ENCODE measurements at places on chromosomes 2 and 18.
A peak's percentile ranks its signal among the peaks of the same experiment; 100 is the strongest.

- no peak for DNase-seq
Observed at GRCh38 chr18:51884039-51884438, 456.0 kb upstream of the DCC start.

DNA sequence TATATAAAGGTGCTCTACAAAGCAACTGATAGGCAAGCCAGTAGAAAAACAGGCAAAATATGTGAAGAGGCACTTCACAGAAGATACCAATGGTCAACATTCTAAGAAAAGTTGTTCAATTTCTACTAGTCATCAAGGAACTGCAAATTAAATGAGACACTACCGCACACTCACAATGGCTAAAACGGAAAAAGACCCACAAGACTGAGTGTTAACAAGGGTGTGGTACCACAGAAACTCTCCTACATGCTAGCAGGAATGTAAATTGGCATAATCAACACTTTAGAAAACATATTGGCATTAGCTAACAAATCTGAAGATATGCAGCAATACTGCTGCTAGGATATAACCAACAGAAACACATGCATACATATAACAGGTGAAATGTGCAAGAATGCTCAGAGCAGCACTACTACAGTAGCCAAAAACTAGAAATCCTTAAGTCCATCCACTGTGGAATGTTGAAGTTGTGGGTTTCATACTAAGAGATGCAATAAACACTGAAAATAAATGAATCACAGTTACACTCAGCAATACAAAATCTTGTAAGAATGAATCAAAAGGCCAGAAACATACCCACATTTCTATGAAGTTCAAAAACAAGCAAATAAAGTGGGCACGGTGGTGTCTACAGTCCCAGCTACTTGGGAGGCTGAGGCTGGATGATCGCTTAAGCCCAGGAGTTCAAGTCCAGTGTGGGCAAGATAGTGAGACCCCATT lies 9.2 kb downstream of the RNU4ATAC start:
- DNase-seq = no peak

DNA sequence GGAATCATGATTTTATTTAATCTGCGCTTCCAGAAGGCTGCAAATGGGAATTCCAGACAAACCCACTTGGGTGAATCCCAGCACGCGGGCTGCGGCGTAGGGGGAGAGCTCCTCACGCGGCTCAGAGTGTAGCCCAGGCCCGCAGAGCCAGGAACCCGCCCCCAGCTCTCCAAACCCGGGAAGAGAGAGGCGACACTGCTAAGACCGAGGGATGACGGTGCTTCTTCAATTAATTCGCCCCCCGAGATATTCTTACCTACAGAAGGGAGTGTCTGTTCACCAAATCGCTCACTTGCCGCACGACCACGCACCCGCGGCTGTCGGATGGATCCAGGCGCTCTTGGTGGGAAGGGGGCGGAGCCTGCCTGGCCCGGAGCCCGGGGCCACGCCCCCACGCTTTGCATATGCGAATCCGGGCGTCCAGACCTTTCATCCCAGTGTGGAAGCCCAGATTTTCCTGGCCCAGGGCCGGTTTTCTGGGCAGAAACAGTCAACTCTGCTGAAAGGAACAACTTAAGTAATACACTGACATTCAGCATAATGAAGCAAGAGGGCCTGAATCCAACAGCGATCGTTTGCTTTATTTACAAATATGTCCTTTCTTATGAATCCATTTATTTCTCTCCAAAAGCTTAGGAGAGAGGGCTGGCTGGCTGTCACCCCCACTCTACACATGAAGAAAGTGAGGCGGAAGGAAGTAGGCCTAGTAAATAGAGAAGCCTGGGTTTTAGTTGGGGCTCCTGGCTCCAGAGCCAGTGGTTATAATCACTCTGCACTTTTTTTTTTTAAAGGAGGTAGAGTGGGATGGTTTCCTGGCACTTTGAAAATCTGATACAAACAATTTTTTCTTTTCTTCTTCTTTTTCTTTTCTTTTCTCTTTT lies at the start of gene SLC19A3:
Gene SLC19A3 (minus strand): TSS at position 342 of the 881 bp plus-strand sequence. CDS start 15,710 bp downstream, outside the sequence.
- DNase-seq = peak; percentile 20

DNA sequence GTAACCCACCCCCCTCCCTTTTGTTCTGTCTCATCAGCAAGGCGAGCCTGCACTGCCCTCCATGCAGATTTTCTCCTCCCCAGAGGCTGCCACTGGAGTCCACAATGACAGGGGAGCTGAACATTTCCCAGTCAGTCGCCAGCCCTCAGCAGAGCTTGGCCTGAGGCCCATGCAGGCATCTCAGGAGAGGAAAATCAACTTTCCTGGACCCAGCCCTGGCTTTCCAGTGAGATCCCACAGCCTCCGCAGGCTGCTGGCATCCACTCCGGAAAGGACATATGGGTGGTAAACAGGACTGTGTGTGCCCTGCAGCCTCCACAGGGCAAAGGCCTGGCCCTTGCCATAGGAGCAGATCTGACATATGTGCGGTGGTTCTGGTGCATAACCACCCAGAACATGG lies 253.8 kb downstream of the TNS1 start:
- DNase-seq = no peak

DNA sequence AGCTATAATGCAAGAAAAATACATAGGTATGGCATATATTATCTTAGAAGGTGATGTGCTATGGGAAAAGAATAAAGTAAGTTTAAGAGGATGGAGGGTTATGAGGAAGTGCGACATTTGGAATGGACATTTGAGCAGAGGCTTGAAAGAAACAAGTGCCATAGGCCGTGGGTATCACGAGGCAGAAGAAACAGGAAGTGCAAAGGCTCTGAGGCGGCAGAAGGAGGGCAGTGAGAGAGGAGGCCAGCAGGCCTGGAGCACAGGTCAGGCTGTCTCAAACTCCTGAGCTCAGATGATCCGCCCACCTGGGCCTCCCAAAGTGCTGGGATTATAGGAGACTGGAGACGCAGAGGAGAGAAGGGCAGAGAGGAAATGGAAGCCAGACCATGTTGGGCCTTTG lies 40.7 kb upstream of the EPHA4 start:
- no peak for DNase-seq

DNA sequence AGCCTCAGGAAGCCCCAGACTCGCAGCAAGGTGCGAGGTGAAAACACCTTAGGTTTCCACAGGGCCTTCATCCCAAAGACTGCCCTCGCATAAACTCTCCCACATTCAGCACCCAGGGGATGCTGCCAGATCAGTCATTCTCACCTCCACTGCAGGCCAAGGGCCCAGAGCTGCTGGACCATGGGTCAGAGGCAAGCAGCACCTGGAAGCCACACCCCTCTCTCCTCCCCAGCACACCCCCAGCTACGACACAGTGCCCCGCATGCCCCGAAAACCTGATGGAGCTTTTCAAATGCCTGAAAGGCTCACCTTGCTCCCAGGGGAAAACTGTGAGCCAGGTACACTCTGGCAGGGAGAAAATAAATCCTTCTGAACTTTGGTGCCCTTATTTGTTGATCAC lies 31.9 kb upstream of the LDLRAD4 start:
- no peak for DNase-seq

GRCh38 chr18:44981121-44981520 lies 300.4 kb downstream of the SETBP1 start:
- DNase-seq = no peak

- no peak for DNase-seq
Observed at GRCh38 chr2:217338306-217338916, 478.5 kb upstream of the TNP1 start.

GRCh38 chr2:24418166-24418841 lies 58.0 kb upstream of the ITSN2 start:
- no peak for DNase-seq

DNA sequence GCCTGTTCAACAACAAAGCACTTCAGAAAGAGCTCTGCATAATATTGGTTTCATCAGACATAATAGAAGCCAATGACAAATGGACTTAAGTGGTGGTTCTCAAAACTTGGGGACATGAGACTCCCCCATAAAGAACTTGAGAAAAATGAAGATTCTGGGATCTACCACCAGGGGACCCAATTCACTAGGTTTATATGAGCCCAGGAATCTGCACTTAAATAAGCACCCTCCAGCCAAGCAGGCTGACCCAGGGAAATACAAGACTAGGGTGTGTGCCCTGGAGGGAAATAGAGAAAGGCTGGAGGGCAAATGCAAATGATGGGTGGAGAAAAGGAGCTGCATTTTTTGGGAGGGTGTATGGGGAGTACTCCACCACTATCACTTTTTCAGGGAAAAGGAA lies 52.5 kb downstream of the SATB2 start:
- peak; percentile 36 for DNase-seq

GRCh38 chr2:188787021-188787657 lies 187.0 kb upstream of the COL3A1 start:
- no peak for DNase-seq

- no peak for DNase-seq
Observed at GRCh38 chr18:32189790-32190189, at the start of gene MEP1B. Gene MEP1B, plus strand, starts transcription at chr18:32190039. Its CDS starts 32 bp downstream, at chr18:32190071.

- DNase-seq = no peak
Observed at GRCh38 chr2:201262718-201263117, 2.4 kb downstream of the CASP8 start.

- DNase-seq = peak; percentile 58
Observed at GRCh38 chr18:63511285-63511684, 30.9 kb upstream of the SERPINB12 start.

DNA sequence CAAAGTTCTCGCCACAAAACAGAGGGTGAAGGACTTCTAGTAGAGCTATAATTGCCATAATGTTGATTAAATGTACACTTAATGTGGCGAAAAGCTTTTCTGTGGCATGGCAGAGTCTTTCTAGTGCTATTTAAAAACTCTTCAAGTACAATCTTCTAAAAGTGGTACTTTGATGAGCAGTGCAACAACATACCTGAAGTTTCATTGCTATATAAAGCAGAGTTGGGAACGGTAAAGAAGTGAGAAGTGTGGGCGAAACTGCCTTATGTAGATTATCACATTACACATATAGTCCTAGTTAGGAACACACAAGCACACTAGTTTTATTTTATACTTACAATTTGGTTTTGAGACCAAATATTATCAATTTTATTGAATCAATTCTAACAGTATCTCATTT lies 49.5 kb downstream of the FIGN start:
- no peak for DNase-seq

DNA sequence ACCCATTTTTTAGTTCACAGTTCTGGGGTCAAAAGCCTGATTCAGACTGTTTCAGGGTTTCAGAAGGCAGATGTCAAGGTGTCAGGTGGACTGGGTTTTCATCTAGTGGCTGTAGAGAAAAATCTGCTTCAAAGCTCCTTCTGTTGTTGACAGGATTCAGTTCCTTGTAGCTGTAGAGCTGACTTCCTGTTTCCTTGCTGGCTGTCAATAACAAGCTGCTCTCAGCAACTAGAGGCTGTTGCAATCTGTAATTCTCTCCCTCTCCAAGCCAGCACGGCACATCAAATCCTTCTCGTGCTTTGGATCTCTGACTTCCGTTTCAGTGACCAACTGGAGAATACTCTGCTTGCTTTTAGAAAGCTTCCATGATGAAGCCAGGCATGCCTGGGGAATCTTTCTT lies 179.4 kb downstream of the DOK6 start:
- peak; percentile 12 for DNase-seq

DNA sequence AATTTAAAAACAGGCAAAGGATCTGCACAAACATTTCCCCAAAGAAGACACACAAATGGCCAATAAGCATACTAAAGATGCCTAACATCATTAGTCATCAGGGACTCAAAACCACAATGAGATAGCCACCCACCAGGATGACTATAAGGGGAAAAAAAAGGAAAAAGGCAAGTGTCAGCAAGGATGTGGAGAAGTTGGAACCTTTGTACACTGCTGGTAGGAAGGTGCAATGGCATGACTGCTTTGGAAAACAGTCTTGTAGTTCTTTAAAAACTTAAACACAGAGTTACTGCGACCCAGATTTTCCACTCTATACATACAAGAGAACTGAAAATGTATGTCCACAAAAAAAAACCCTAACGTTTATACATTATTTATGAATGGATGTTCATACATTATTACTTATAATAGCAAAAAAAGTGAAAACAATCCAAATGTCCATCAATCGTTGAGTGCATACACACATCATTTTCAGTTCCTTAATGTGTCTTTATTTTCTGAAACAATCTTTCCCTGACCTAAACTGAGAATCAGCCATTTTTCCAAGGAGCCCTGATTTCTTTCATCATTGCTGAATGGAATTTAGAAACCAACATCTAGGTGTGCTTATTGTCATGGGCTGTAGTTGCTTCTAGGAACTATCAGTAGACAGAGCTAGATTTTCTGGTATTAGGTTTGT lies 64.7 kb upstream of the TLK1 start:
- DNase-seq = peak; percentile 79

- no peak for DNase-seq
Observed at GRCh38 chr2:102268510-102269199, 42.7 kb upstream of the IL1RL1 start.

DNA sequence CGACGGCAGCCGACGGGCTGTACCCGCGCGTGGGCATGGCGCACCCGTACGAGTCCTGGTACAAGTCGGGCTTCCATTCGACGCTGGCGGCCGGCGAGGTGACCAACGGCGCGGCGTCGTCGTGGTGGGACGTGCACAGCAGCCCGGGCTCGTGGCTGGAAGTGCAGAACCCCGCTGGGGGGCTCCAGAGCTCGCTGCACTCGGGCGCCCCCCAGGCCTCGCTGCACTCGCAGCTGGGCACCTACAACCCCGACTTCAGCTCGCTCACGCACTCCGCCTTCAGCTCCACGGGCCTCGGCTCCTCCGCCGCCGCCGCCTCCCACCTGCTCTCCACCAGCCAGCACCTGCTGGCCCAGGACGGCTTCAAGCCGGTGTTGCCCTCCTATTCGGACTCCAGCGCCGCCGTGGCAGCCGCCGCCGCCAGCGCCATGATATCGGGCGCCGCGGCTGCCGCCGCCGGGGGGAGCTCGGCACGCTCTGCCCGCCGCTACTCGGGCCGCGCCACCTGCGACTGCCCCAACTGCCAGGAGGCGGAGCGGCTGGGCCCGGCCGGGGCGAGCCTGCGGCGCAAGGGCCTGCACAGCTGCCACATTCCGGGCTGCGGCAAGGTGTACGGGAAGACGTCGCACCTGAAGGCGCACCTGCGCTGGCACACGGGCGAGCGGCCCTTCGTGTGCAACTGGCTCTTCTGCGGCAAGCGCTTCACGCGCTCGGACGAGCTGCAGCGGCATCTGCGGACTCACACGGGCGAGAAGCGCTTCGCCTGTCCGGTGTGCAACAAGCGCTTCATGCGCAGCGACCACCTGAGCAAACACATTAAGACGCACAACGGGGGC lies 2.0 kb downstream of the SP9 start:
- peak; percentile 36 for DNase-seq

GRCh38 chr18:74929110-74929509 lies 279.8 kb downstream of the PTGR3 start:
- DNase-seq = no peak

DNA sequence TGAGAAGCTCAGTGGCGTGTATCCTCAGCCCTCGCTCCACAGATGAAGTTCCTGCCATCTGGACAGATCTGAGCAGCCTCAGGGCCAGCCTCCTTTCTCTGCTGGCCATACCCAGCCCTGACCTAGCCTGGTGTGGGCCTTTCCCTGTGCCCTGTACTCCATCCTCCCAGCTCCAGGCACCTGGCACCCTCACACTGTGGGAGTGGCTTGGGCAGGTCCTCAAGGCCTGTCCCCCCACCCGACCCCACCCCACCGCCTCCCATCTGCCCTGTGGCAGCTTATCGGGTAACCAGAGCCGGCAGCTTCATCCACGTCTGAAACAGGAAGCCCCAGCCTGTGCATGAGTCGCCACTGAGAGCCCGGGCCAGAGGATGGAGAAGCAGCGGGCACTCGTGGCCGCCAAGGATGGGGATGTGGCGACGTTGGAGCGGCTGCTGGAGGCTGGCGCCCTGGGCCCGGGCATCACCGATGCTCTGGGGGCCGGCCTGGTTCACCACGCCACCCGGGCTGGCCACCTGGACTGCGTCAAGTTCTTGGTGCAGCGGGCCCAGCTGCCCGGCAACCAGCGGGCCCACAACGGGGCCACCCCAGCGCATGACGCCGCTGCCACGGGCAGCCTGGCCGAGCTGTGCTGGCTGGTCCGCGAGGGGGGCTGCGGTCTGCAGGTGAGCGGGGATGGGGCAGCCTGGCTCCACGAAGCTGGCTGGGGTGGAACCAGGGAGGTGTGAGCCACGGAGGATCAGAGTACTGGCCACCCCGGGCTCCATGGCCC lies at the start of gene ESPNL:
Gene ESPNL (plus strand): TSS at position 292 of the 772 bp plus-strand sequence. CDS start 80 bp downstream, at position 372.
- DNase-seq = peak; percentile 38
